Activated T-helper 17 cell treated with anti-CD3 and anti-CD28 coated beads, Interleukin-2, amount 50 U/mL, for 72 hours (primary cell): ENCODE measurements at places on chromosomes 1 and 21.
A peak's percentile ranks its signal among the peaks of the same experiment; 100 is the strongest.

GRCh38 chr1:156877433-156878170 is 15.9 kb upstream of the PEAR1 start:
- H3K4me1 ChIP-seq, result no peaks in the 10 kb centered on the region
- no peak for ATAC-seq
- H3K4me3 ChIP-seq, result no peak overlapping the region
- no peaks in the 10 kb centered on the region for H3K36me3 ChIP-seq

DNA sequence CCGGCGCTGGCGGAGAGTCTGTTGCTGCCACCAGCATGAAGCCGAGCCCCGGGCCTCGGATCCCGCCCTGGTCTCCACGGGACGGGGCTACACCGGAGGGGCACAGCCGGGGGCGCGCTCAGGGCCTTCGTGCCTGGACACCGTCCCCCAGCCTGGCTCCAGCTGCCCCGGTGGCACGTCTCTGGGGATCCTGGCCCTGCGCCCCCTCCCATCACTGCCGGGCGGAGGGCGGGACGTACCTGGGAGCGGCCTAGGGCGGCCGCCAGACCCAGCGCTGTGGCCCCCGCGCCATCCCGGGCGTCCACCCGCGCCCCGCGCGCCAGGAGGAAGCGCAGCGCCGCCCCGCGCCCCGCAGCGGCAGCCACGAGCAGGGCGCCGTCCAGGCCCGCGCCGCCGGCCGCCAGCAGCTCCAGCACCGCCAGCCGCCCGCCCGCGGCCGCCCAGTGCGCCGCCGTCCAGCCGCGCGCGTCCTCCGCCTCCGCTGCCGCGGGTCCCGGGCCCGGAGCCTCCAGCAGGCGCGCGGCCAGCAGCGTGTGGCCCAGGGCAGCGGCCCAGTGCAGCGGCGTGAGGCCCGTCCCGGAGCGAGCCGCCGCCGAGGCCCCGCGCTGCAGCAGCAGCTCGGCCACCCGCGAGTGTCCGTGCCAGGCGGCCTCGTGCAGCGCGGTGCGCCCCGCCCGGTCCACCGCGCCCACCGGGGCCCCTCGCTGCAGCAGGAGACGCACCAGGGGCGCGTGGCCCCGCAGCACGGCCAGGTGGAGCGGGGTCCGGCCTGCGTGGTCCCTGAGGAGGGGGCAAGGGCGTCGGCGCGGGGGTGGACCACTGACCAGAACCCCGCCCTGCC is 1.0 kb downstream of the ANKRD65 start:
- no peak overlapping the region for H3K4me3 ChIP-seq
- no peak overlapping the region for H3K27ac ChIP-seq
- peak; percentile 28 for ATAC-seq

GRCh38 chr1:45824607-45825006 is 21.2 kb downstream of the MAST2 start:
- ATAC-seq, result no peak
- H3K4me1 ChIP-seq, result peaks cover 8% of the 10 kb centered on the region
- no peak overlapping the region for H3K4me3 ChIP-seq
- no peaks in the 10 kb centered on the region for H3K27me3 ChIP-seq

- H3K4me3 ChIP-seq, result no peak overlapping the region
- ATAC-seq, result no peak
- H3K36me3 ChIP-seq, result no peaks in the 10 kb centered on the region
- H3K27ac ChIP-seq, result no peak overlapping the region
Measured at GRCh38 chr21:37878946-37879660, 37.2 kb downstream of the KCNJ6 start.

- H3K4me3 ChIP-seq, result no peak overlapping the region
- H3K27me3 ChIP-seq, result peaks cover 10% of the 10 kb centered on the region
Measured at GRCh38 chr1:66464802-66465201, 69.2 kb upstream of the SGIP1 start.

GRCh38 chr1:232579466-232579865 is 50.5 kb downstream of the SIPA1L2 start:
- ATAC-seq, result no peak
- H3K4me3 ChIP-seq, result peak overlapping the region; percentile 70
- H3K4me1 ChIP-seq, result peaks cover 38% of the 10 kb centered on the region
- peak overlapping the region; percentile 83 for H3K27ac ChIP-seq
- H3K27me3 ChIP-seq, result no peaks in the 10 kb centered on the region

DNA sequence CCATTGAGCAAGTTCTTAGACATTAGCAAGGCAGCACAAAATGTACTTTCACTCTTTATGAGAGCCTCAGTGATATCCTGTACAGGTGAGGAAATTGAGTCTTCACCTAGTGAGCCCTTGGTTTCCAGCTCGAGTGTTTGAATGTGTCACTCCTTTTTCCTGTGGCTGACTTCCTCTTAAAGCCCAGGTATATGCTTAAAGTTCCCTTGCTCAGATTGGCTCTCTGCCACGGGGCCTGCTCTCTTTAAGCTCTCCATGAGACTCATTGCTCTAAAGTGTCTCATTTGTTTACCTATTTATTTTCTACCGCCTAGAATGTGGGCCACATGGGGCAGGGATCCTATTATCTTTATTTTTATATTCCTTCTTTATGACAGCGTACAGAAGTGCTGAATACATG is 324.9 kb downstream of the SIPA1L2 start:
- no peaks in the 10 kb centered on the region for H3K36me3 ChIP-seq
- no peaks in the 10 kb centered on the region for H3K4me1 ChIP-seq
- H3K27me3 ChIP-seq, result peaks cover 7% of the 10 kb centered on the region
- ATAC-seq, result no peak
- no peak overlapping the region for H3K27ac ChIP-seq

GRCh38 chr1:219000631-219001030 is 173.0 kb upstream of the LYPLAL1 start:
- no peaks in the 10 kb centered on the region for H3K36me3 ChIP-seq
- H3K4me1 ChIP-seq, result no peaks in the 10 kb centered on the region
- H3K4me3 ChIP-seq, result no peak overlapping the region
- H3K27ac ChIP-seq, result no peak overlapping the region

GRCh38 chr1:150696995-150697927 is at the start of gene GOLPH3L:
TSS of gene GOLPH3L (minus strand) at chr1:150697154. CDS start at chr1:150694838, 2,316 bp downstream.
- peaks cover 34% of the 10 kb centered on the region for H3K36me3 ChIP-seq
- H3K27me3 ChIP-seq, result peaks cover 4% of the 10 kb centered on the region
- H3K4me3 ChIP-seq, result peak within 1 kb of the TSS; percentile 89
- H3K4me1 ChIP-seq, result peaks cover 6% of the 10 kb centered on the region
- ATAC-seq, result peak; percentile 100

DNA sequence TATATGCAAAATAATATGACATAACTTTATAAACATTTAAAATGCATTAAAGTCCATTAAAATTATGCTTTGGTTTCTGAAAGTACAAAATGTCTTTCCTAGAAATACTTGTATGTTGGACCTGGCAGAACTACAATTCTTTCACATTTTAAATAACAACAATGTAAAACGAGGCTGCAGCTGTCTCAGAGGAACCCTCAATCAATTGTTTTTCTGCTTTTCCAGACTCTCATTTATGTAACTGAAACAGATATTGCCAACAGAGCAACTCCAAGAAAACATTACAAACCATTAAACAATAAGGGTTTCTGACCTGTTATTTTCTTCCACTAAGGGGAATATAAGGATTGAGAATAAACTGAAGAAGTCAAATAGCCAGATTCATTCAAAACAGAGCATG is 1193.4 kb downstream of the NCAM2 start:
- H3K27ac ChIP-seq, result no peak overlapping the region
- no peak overlapping the region for H3K4me3 ChIP-seq
- H3K36me3 ChIP-seq, result no peaks in the 10 kb centered on the region
- H3K4me1 ChIP-seq, result no peaks in the 10 kb centered on the region

DNA sequence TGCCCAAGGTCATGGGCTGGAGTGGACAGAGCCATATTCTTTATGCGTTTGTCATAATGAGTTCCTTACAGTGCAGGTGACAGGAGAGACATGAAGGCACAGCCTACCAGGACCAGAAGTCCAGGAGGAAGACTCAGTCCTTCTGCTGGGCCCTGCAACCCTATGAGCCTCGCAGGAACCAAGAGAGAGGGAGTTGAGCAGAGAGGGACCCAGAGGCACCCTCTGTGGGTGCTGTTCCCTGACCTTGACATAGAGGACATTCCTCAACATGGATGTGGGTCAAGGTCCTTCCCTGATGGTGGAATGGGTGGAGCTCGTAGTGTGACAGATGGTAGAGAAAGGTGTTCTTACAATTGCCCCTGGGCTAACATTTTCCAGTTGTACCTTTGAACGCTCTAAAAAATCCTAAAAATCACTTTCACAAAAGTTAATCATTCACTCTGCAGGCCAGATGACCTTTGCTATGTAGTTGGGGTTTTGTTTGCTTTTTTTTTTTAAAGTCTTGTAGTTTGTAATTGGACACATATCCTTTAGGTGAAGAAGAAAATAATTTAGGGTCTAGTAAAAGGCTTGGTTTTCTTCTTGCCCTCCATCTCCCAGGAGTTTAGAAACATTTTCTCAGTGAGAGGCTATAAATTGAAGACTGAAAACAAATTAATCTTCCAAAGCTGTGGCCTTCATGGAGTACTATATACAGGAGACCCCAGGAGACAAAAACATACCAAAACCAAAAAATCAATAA is 41.9 kb downstream of the MAB21L3 start:
- H3K27me3 ChIP-seq, result no peaks in the 10 kb centered on the region
- H3K4me1 ChIP-seq, result peaks cover 10% of the 10 kb centered on the region
- H3K27ac ChIP-seq, result no peak overlapping the region
- no peaks in the 10 kb centered on the region for H3K36me3 ChIP-seq

DNA sequence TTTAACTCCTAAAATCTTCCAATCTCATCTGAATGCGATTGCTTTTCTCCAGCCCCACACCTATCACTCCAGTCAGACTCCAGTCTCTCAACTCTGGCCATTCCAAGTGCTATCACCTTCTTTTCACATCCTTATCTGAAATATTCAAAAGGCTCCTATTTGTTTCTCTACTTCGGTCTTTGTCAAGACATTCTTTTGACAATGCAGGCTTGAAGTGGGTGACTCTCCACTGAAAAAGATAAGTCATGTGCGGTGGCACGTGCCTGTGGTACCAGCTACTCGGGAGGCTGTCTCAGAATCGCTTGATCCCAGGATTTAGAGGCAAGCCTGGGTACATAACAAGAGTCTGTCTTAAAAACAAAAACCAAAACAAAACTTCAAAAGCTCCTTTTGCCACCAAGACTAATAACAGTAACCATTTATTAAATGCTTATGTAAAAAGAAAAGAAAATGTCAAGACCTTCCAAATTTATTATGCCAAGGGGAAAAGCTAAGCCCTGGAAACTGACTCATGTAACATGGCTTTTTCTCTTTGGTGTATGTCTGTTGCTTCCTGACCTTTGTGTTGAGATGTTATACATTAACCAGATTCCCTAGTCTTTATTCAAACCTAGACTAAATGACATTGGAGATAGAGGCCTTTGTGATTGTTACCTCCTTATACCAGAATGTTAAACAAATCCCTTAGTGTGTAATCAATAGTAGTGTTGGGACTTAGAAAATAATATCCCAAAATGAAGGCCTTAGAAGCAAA is 3.6 kb downstream of the ALG14 start:
- H3K4me3 ChIP-seq, result no peak overlapping the region
- no peaks in the 10 kb centered on the region for H3K27me3 ChIP-seq
- H3K27ac ChIP-seq, result no peak overlapping the region
- ATAC-seq, result no peak

DNA sequence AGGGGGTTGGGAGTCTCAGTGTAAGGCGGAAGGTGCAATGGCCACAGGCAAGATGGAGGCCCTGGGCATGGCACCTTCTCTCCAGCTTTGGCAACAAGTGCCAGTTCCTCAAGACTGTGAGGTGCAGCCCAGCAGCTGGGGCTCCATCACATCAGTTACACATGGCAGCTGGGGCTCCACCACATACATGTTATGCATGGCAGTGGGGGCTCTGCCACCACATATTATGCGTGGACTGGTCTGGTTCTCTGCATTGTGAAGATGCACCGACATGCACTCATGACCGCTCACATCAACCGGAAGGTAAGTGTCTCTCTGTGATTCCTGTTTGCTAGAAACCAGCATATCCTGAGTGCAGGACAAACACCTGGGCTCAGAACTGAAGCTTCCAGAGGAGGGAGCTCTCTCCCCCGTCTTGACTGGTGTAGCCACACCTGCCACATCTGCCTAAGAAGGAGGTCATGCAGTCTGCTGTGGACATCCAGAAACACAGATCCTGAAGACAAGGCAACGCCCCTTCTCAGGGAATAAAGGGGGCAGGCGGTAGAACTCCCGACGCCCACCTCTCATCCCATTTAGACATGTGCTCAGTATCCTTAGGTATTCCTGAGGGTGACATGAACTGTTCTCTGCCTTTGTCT is 104.1 kb upstream of the TMPRSS2 start:
- no peak overlapping the region for H3K27ac ChIP-seq
- H3K4me3 ChIP-seq, result no peak overlapping the region
- H3K36me3 ChIP-seq, result no peaks in the 10 kb centered on the region
- H3K4me1 ChIP-seq, result no peaks in the 10 kb centered on the region
- peak; percentile 43 for ATAC-seq

DNA sequence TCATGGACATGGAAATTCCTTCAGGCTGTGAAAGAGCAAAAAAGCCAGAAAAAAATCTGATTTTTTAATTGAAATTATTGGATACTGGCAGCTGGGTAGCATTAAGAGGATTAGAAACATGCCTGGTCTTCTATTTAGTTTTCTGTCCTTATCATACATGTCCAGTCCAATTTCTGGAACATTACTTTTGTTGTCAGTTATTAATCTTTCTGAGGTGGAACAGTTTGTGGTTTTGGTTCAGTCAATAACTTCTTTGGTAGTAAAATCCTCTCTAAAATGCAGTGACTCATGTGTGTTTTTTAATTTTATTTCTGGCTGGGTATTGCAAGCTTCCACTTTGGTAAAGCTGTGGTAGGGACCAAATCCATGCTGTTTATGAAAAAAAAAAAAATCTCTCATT is 687.0 kb upstream of the ADGRL2 start:
- H3K4me3 ChIP-seq, result no peak overlapping the region
- no peak overlapping the region for H3K27ac ChIP-seq
- H3K4me1 ChIP-seq, result no peaks in the 10 kb centered on the region
- no peak for ATAC-seq
- H3K27me3 ChIP-seq, result no peaks in the 10 kb centered on the region

GRCh38 chr1:203328714-203329122 is 22.2 kb downstream of the FMOD start:
- H3K36me3 ChIP-seq, result peaks cover 5% of the 10 kb centered on the region
- H3K27ac ChIP-seq, result peak overlapping the region; percentile 96
- peaks cover 28% of the 10 kb centered on the region for H3K4me1 ChIP-seq

- no peaks in the 10 kb centered on the region for H3K4me1 ChIP-seq
- peaks cover 3% of the 10 kb centered on the region for H3K36me3 ChIP-seq
- no peak overlapping the region for H3K4me3 ChIP-seq
- peak; percentile 40 for ATAC-seq
- H3K27me3 ChIP-seq, result no peaks in the 10 kb centered on the region
Measured at GRCh38 chr1:163361123-163361934, 39.6 kb downstream of the NUF2 start.

DNA sequence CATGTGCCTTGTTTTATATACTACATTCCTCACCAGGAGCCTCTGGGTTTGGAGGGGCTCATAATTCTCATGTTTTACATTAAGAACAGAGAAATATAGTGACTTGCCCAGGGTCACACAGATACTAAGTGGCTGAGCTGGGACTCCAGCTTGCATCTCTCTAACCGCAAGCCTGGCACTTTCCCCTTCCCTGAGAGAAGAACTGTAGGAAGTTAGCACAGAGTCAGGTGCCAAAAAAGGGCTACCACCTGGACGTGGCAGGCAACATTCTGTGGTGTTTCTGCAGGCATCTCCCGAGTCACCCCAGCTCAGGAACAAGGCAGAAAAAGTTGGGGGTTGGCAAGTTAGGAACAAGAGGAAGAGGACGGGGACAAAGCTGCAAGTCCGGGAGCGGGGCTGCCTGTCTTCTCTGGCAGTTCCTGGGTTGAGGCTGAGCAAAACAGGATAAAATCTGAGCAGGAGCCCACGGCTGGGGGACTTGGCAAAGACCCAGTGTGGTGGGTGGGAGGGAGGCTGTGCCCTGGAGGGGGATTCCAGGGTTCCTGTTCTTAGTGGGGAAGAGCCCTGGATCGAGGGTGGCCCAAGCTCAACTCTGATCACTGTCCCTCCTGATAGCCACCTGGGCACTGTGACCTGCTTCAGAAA is 9.8 kb downstream of the PLA2G5 start:
- H3K27ac ChIP-seq, result no peak overlapping the region
- ATAC-seq, result no peak
- H3K27me3 ChIP-seq, result peaks cover 41% of the 10 kb centered on the region
- no peaks in the 10 kb centered on the region for H3K36me3 ChIP-seq
- H3K4me3 ChIP-seq, result no peak overlapping the region
